ENCODE measurements at places on chromosomes 12 and 14.

DNA sequence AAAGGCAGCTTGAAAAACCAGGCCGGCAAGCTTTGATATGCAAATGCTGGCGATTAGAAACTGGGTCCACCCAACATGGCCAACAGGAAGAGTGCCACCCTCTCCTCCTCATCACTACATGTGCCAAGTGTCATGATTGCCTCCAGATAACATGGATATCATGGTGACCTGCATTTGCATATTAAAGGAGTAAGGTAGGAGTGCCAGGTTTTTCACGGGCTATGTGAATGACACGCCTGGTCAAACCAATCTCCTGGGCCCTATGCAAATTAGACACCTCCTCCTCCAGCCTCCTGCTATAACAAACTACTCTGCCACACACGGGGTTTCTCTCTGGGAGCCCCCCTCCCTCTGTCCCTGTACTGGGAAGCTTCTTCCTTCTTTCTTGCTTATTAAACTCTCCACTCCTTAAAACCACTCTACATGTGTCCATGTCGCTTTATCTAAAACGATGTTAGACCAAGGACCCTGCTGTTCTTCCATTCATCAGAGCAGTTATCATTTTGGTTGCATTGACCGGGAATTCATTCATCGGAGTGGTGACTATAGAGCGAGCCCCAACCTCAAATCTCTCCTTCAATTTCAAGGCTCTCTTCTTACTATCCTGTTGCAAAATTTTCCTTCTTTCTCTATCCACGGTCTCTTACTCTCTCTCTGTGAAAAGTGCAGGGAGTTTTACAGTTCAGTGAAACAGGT is 27.5 kb downstream of the APOBEC1 start:
- no peak for DNase-seq

- DNase-seq, result no peak
Measured at GRCh38 chr14:64707661-64708060, 3.4 kb downstream of the PLEKHG3 start.

GRCh38 chr12:15527201-15528080 is 205.1 kb downstream of the PTPRO start:
- no peak for DNase-seq

DNA sequence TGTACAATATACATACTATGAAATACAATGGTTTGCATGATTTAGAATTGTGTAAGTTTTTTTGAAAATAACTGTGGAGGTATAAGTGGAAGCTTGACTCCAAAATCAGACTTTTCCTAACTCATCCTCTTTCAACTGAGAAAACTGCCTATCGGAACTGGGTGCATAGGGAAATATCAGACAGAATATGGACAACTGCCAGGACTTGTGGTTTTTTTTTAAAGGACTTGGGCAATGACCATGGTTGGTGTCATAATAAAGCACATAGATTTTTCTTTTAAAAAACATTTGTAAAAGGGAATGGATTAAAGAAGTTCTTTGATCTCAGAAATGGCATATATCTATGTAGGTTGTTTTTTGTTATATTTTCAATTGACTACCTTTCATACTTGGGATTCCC is 53.3 kb upstream of the LRRK2 start:
- no peak for DNase-seq

DNA sequence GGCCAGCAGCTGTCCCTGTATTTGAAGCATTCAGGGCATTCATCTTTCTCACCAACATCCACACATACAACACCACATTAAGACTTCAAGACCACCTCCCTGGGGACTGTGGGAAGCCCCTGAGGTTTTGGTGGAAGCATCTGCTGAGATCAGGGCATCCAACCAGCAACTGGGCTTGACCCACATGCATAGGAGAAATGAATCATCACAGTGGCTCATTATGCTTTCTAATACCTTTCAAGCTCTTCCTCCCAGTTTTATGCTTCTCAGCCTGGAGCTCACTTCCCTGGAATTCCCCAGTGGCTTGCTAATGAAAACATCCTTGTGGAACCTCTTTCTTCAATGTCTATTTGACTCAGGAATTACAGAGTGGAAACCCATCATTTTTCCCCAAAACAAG is 21.4 kb upstream of the CMKLR1 start:
- no peak for DNase-seq

DNA sequence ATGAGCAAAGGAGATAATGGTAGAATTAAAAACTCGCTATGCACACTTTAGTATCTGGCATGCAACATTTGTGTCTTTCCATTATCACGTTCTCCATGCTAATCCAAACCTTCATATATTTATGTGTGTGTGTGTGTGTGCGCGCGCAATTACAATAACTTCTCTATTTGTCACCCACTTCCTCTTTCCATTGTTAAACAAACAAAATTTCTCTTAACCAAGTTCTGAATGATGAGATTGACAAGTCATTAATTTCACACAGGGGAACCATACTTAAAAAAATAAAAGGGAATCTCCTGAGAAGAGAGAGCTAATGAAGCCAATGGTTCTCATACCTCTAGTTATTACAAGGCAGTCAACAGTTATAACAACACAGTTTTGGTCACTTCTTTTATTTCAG is 575.9 kb upstream of the MDGA2 start:
- DNase-seq, result no peak

- DNase-seq, result no peak
Measured at GRCh38 chr12:59459966-59460660, 135.7 kb upstream of the SLC16A7 start.

DNA sequence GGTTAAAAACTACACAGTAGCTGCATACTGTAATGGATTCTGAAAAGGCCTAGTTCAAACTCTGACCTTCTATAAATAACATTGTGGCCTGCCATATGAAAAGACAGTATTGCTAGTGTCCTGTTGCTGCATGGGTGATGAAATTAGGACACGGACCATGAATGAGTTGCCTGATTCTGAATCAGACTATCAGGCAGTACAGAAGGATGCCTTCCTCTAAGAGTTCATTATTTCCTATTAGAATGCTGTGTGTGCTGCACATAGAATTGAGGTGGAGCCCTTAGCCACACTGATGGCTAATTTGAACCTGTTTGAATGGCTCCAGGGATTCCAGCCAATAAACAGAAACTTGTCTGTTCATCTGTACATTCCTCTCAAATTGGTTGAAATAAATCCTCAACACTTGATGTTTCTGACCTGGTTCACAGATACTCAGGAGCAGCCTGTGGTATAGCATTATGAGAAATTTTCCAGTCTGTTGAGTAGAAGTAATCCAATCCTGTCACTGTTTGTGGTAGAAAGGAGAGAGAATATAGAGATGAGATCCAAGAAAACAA is 483.2 kb downstream of the APAF1 start:
- DNase-seq, result no peak

- DNase-seq, result no peak
Measured at GRCh38 chr12:24113701-24114100, 164.2 kb upstream of the SOX5 start.

- no peak for DNase-seq
Measured at GRCh38 chr12:97754306-97754705, 291.7 kb downstream of the RMST start.

- DNase-seq, result no peak
Measured at GRCh38 chr14:95830386-95830785, 46.2 kb upstream of the TUNAR start.

DNA sequence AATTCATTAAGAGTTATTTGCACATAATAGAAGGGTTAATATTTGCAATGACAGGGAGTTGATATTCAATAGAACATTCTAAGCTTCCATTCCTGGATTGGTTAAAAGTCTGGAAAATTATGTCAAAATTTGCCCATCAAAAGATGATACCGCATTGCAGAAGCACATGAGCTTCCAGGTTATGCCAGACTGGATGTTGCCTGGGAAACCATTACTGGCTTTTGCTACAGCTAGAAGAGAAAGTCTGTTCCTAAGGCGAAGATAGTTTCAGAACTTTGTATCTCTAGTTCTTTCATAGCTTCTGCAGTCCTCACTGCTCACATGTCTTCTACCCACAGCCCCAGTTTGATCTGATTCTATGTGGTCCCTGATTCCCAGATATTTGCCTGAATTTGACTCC is 122.4 kb upstream of the AMIGO2 start:
- no peak for DNase-seq

DNA sequence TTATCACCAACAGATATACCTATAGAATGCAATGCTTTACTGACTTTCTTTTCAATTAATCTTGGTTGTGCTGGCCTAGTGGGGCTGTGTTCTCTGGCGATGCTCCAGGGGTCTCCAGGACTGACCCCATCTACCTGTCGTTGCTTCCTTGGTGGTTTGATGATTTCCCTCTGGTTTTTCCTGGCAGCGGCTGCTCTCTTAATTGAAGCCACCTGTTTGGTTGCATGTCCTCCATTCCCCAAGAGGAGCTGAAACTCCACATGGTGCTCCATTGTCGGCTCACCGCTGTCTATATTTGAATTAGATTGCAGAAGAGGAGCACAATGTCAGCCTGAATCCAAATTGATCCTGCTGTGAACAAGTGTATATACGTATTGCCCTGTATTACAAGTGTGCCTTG is 7.1 kb upstream of the IFNG-AS1 start:
- no peak for DNase-seq

DNA sequence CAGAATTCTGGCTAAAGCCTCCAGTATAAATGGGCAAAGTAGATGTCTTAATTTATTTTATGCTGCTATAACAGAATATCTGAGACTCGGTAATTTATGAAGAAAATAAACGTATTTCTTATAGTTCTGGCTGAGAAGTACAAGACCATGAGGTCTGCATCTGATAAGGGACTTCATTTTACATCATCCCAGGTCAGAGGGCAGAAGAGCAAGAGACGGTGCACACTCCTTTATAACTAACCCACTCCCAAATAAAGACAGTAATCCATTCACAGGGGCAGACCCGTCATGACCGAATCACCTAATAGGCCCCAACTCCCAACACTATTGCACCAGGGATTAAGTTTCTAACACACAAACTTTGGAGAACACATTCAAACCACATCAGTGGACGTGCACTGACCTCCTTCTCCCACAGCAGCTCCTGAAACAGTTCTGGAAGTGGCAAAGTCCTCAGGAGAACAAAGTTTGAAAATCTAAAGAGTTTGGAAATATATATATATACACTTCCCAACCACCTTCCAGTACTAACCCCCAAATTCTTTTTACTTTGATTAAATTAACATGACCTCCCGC is 116.5 kb downstream of the MED13L start:
- DNase-seq, result no peak

DNA sequence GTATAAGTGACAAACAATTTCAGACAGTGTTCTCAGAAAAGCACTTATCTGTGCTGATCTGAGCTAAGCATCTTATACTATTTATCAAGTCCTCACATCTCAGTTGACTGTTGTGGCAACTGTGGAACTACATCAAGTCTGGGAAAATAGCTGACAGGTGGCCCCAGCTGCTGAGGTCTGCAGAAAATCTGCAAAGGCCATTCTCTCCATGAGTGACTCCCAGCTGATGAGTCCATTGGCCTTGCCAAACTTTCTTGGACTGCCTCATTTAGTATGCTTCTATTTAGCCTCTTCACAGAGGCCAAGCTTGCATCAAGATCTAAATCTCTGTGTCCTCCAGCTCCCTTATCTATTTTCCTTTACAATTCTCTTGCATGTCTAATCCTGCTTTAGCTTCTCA is 174.5 kb upstream of the RBM19 start:
- DNase-seq, result no peak

GRCh38 chr12:53101266-53101665 is 2.0 kb upstream of the SOAT2 start:
- no peak for DNase-seq

DNA sequence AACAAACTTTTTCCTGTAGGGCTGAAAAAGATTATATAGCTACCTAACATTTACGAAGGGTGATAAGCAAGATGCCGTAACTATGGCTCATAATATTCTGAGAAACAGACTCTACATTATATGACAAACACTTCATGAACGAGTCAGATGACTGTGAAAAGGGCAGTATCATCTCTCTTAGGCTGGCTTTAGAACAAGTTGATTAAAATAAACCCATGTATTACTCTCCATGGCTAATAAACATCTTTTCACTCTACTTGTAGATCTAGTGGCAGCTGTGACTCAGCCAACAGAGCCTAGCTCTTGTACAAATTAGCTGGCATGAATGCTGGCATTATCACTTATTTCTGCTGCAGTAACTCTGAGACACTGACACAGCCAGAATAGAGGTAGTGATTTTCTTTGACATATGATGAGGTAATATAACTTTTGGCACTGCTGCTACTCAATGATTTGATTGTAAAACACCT is 47.1 kb downstream of the SLC2A13 start:
- no peak for DNase-seq

DNA sequence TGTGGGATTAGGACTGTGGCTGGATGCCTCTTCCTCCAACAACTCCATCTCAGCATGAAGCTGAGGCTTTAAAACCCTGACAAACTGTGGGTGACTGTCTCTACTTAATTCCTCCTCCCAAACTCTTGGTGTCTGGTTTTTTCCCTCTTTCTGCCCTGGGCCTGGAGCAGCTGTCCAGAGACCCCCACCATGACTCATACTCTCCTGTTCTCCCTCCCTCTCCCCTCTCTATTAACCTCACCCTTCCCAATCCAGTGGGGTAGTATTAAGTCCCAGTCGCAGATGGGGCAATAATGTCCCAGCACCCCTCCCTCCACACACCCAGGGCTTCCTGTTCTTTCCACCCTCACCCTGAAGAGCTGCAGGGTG is 2.0 kb upstream of the DNAJC14 start:
- no peak for DNase-seq

- DNase-seq, result no peak
Measured at GRCh38 chr14:100594625-100594951, 7.4 kb upstream of the BEGAIN start.

Data from CD4-positive, alpha-beta T cell (primary cell).